Dorsolateral prefrontal cortex (tissue), 122 donors: ENCODE measurements at places on chromosomes 4 and X.

DNA sequence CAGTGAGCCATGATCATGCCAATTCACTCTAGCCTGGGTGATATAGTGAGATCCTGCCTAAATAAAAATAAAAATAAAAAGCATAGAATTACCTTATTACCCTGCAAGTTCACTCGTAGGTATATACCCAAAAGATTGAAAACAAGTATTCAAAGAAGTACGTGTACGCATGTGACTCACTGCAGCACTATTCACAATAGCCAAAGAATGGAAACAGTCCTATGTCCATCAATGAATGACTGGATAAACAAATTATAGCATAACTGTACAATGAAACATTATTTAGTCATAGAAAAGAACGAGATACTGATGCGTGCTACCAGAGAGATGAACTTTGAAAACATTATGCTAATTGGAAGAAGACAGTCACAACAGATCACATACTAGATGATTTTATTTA is 204.6 kb upstream of the DIAPH2 start:
- DNase-seq: no peak

GRCh38 chr4:57039345-57039744 is 60.6 kb downstream of the POLR2B start:
- DNase-seq: no peak

DNA sequence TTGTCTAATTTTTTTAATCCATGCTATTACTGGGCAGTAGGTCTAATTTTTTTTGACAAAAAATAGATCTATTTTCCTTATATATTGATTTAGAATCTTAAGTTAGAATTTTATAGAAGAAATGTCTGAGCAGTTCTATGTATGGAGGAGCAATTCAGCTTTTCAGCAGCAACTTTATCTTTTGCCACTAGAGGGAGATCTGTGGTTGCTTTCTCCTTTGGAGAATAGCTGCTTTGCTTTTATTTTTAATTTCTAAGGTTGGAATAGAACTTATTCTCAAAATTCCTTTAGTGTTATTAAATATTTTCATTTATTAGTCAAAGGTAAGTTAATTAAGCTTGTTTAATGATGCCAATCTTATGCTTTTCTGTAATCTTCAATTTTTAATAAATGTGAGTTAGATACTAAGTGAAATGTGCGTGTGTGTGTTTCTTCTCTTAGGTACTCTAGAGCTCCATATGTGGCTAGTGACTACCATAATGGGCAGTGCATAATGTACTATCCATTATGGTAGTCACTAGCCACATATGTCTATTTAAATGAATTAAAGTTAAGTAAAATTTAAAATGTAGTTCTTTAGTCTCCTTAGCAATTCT is 29.3 kb downstream of the FAM199X start:
- DNase-seq: no peak

DNA sequence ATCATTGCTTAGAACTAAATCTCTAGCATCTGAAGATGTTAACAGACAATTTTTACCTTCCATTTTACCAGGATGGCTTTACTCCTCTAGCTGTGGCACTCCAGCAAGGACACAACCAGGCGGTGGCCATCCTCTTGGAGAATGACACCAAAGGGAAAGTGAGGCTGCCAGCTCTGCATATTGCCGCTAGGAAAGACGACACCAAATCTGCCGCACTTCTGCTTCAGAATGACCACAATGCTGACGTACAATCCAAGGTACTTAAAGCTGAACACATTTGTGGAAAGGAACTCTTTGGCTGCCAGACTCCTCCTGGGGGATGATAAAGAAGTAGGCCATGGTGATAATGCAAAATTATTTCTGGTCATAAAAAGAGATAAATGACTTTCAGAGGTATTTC is 187.5 kb downstream of the ANK2 start:
- DNase-seq: no peak

DNA sequence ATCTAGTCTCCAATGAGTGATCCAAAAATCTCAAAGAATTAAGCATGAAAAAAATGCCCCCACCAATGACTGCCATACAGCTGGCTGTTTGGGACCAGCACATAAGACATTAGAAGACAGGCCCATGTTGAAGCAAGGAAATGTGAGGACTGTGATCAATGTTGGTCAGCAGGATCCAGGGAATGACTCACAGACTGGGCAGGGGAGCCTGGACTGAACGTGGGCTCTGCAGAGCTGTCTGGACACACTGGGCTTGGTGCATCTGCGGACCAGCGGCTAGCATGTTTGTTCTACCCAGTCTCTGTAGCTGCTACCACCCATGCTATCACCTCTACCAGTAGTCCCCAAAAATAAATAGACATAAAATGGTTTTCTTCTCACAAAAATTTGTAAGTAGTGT is 108.6 kb downstream of the PALLD start:
- DNase-seq: no peak

GRCh38 chr4:39698424-39699009 is 581 bp downstream of the UBE2K start:
- peak; percentile 73 for DNase-seq

DNA sequence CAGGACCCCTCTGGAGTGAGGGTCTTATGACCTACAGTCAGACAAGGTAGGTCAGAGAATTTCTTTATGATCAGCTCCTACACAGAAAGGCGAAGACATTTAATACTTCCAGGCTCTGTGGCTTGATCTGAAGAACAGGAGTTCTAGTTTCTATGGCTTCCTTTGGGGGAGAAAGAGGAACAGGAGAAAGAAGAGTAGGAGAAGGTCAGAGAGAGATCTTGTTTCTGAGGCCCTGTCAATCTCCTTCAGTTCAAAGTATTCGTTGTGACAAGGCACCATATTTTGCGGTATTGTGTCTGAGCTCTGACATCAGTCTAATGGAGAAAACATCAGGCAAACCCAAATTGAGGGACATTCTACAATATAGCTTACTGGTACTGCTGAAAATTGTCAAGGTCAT is 16.7 kb downstream of the TMSB4X start:
- no peak for DNase-seq

GRCh38 chr4:71978210-71978835 is 53.5 kb upstream of the NPFFR2 start:
- no peak for DNase-seq
